Spleen (tissue), 13 donors: ENCODE measurements at places on chromosomes 11 and 22.

DNA sequence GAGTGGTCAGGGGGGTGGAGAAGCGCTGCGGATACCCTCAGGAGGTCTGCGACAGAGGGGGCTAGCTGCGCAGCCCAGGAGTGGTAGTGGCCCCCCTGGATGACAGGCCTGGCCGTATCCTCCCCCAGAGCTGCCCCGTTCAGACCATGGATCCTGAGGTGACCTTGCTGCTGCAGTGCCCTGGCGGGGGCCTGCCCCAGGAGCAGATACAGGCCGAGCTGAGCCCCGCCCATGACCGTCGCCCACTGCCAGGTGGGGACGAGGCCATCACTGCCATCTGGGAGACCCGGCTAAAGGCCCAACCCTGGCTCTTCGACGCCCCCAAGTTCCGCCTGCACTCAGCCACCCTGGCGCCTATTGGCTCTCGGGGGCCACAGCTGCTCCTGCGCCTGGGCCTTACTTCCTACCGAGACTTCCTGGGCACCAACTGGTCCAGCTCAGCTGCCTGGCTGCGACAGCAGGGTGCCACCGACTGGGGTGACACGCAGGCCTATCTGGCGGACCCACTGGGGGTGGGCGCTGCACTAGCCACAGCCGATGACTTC is 505 bp downstream of the NUDT22 start:
- peak; percentile 94 for DNase-seq

DNA sequence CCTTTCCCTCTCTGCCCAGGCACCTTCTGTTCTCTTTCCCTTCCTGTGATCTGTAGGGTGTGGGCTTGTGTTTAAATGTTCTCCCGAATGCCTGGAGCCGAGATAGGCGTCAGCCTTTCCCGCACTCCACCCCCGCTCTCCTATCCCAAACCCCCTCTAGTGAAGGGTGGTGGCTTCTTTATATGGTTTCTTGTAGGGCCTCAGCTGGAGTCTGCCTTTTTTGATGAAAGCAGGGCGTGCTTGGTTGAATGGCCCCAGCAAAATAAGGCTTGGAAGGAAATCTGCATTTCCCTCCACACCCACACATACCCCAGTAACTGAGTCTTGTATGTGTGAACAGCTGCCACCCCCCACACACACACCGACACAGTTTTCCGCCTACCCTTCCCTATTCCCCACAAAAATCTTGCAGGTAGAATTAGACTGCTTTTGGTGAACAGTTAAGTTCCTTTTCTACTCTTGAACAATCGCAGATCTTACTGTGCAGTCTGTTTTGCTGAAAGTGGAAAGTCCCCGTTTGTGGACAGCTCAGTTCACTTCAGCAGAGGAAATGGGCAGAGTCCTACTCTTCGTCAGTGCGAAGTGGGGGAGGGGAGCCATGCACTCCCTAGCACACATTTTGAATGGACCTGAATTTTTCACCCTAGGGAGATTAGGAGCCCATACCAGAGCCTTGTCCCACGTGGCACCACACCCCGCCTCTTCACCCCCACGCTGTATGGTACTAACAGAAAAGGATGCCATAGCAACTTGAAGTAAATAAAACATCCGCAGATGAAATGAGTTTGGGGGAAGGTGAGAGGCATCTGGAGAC is 25.5 kb upstream of the GRK2 start:
- DNase-seq, result peak; percentile 87

DNA sequence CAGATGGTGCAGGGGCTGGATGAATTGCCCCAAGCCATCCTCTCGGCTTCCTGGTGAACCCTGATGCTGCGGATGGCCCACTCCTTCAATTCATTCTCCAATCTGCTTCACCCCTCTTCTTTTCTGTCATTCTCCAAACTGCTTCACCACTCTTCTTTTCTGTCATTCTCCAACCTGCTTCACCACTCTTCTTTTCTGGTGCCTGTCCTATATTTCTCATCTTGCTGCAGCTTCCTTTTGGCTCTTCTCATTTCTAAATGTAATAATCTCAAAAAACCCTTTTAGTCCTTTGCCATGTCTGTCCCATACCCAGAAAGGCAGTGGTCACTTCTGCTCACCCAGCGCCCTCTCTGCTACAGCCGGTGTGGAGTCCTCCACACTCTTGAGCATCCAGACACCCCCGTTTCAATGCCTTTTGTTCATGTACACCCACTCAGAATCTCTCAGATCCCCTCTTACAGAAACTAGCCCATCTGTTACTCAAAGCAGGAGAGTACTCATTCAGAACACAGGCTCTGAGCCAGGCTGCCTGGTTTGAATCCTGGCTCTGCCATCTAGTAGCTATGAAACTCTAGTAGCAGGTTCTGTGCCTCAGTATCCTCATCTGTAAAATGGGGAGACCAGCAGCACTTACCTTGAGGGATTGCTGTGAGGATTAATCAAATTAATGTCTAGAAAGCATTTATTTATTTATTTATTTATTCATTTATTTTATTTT is 14.9 kb downstream of the SERPIND1 start:
- no peak for DNase-seq

- DNase-seq, result no peak
Observed at GRCh38 chr22:19175602-19176174, 2.8 kb downstream of the SLC25A1 start.

- DNase-seq, result no peak
Observed at GRCh38 chr11:76336597-76336996, 44.3 kb downstream of the THAP12 start.
